ENCODE measurements at places on chromosomes 2 and 18.

DNA sequence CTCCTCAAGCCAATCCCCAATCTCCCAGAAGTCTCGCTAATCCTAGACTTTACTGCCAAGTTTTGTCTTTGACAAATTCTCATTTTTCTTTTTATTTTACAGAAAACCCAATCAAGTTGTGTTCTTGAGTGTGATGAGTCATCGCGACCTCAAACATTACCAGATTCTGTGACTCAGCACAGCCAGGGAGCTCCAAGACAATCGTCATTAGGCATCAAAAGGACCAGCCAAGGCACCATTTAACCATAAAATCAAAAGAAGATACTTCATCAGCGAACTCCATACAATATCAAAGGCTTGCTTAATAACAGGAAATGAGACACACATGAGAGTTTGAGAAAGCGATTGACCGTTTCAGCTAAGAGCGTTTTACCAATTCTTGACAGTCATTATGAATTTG is 146.2 kb upstream of the AGAP1 start:
- DNase-seq = no peak

- no peak for DNase-seq
Measured at GRCh38 chr2:133389569-133389968, 178.7 kb downstream of the NCKAP5 start.

DNA sequence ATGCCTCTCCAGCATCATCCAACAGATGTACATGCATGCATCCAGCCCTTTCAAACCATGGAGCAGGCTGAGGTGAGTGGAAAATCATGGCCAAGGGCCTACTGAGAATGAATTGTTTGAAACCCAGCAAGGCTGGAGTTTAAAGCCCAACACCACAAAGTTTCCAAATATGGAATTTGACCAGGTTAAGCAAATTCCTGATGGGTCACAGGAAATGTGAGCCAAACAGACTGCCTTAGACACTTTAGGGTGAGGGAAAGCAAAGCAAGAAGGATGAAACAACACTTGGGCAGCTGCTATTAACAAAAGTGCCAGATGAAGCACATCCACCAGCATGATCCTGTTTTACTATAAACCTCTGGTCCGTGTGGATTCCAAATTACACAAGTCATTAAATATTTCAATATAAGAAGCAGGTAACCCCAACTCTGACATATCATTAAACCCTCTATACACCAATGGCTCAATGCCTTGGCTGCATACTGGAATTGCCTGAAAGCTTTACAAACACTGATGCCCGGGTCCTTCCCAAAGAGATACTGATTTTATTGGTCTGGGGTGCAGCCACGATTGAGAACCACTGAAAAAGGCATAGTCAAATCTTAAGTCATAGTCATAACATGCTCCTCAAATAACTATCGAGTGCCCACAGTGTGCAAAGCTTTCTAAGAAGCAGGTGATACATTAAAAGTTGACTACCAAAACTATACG is 9.1 kb downstream of the KLF7 start:
- peak; percentile 4 for DNase-seq

DNA sequence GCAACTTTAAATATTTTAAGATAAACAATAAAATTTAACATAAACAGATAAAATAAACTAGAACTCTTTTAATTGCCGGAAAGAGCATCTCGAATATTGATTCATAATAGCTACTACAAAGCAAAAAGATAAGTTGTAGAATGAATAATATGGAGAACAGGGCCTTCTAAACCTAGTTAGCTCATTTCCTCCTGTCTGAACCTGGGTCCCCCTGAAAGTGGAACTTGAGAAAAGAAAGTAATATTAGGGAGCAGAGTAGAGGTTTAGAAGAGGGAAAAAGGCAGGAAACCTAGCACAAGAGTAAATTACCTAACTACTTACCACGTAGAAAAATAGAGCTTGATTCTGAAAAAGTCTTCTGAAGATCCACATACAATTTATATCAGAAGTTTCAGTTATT is 80.7 kb upstream of the NETO1 start:
- no peak for DNase-seq

DNA sequence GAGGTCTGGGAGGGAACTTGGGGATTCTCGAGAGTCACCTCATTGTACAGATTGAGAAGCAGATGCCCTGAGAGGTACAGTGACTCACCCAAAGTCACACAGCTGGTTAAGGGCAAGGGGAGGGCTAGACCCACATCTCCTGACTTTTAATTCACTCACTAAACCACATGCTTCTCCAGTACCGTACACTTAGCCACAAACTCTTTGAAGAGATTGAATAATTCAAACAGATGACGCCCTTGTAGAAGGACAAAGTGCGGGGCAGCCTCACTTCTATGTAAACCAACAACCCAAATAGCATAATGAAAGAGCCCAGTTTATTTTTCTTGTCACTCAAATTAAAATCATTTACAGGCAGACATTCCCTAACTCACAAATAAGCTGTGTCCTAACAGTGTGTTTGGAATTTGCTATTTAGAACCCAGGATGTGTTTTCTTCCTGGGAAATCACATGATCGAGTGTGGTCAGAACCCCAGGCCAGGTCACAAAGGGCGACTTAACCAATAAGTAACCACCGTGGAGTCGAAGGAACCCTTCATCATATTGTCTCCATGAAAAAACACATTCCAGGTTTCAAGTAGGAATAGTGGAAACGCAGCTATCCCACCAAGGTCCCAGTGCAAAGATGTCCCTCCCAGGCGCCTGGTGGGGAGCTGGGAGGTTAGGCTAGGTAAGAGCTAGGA is 35.8 kb upstream of the PTPN4 start:
- no peak for DNase-seq

GRCh38 chr2:10712185-10712809 is 9.1 kb upstream of the ATP6V1C2 start:
- DNase-seq = no peak

DNA sequence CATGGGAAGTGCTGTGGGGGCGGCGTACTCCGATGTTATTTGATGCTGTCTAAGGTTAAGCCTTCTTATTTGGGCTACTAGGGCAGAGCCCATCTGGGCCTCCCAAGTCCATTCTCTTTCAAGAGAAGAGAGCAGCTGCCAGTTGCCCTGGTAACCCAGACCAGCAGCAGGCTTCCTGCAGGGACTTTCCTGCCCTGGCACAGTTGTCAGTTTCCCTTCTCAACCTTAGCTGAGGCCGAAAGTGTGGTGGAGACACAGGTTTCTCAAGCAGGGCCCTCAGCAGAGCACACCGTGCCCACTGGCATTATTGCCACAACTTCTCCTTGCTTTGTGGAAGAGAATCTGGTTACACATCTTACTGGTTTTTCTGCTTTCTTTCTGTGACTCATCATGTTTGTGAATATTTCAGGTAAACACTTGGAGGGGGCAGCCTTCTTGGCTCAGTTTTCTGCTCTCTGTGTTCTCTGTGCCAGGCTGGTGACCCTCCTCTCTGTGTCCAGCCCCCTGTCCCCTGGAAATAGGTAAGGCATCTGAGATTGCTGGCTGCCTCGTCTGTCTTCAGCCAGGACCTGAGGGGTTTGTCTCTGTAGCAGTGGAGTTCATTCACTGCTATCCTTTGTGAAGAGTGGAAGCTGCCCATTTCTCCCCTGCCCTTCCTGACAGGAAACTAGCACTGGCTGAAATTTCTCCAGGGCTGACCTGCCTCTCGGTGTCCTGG is 111.0 kb downstream of the B3GNT2 start:
- no peak for DNase-seq

DNA sequence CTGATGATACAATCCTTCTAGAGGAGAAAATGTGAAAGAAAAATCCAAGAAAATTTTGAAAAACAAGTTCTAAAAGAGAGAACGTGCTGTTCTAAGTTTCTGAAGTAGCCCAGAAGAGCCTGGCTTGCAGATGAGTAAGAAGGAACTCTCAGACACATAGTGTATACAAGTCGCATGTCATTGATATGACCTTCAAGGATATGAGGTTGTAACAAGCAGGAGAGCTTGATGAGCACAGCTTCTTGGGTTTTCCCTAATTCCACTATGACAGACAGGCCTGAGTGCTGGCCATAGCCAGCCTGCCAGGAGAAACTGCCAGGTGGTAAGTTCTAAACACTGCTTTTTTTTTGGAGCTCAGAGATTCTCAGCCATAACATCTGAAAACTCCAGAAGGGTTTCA is 235.7 kb upstream of the SIX2 start:
- DNase-seq = no peak

DNA sequence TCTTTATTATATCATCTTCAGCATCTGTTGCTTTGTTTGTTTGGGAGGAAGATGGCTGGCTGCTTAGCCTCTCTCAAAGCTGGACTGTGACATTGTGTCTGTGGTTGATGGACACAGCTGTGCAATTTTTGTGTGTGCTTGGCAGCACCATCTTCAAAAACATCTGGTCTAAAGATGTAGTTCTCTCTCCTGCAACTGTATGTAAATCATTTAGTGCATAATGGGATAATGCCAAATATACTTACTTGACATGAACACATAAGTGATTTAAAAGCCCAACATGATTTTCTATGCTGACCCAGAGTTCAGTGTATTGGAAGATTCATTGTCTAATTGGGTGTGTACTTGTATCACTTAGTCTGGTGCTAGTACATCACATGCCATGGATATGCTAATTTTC is 112.2 kb downstream of the MAP4K4 start:
- DNase-seq = no peak

- DNase-seq = no peak
Measured at GRCh38 chr2:217360781-217361482, 501.1 kb upstream of the TNP1 start.

- no peak for DNase-seq
Measured at GRCh38 chr2:108910011-108910431, 79.0 kb downstream of the EDAR start.

DNA sequence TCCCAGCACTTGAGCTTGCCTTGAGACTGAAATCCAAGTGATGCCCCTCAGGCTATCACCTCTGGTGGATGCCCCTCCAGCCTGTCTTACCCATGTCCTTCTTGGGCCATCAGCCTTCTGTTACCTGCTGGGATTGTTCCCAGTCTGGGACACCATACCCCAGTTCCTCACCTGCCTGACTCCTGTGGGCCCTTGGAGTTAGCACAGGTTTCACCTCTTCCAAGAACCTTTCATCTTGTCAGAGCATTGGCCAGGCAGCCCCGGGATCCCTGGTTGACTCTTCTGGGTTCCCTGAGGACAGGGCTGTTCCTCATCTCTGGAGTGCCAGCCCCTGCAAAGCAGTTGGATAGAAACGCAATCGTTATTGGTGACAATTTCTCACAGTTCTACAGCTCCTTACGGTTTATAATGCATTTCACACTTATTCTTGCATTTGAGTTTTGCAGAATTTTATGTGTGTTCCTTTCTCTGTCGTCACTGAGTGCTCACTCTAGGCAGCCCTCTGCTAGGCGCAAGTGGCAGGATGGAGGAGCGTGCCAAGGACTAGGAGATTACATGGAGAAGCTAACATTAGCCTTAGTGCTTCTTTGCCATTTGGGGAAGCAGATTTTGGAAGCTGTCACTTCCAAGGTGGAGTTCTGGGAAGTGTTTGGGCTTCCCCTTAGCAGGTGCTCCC is 139.7 kb downstream of the DDX1 start:
- DNase-seq = no peak

DNA sequence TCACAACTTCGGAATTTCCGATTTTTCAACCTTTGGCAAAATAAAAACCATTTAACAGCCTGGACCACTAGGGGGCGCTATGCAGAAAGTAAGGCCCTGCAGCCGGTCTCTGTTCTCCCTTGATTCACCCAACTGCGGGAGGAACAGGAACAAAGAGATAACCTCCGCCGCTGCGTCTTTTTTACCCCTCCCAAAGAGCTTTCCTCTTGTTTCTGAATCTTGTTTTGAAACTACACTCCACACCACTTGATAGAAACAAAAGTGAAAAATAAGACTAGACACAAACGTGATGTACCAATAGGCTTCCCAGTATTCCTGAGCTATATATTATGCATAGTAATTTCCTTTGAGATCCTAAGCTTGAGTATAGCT is 231.2 kb downstream of the MYO3B start:
- peak; percentile 64 for DNase-seq

DNA sequence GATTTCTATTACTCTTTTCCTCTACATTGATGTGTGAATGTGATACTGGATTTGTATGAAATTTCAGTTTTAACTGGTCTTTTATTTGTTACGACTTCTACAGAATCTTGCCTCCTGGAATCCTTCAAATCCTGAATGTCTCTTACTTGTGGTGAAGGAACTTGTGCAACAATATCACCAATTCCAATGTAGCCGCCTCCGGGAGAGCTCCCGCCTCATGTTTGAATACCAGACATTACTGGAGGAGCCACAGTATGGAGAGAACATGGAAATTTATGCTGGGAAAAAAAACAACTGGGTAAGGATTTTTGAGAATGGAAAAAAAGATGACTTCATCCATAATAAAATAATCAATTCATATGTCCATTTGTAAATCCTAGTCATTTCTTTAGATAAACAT is 134.6 kb downstream of the BABAM2 start:
- no peak for DNase-seq

DNA sequence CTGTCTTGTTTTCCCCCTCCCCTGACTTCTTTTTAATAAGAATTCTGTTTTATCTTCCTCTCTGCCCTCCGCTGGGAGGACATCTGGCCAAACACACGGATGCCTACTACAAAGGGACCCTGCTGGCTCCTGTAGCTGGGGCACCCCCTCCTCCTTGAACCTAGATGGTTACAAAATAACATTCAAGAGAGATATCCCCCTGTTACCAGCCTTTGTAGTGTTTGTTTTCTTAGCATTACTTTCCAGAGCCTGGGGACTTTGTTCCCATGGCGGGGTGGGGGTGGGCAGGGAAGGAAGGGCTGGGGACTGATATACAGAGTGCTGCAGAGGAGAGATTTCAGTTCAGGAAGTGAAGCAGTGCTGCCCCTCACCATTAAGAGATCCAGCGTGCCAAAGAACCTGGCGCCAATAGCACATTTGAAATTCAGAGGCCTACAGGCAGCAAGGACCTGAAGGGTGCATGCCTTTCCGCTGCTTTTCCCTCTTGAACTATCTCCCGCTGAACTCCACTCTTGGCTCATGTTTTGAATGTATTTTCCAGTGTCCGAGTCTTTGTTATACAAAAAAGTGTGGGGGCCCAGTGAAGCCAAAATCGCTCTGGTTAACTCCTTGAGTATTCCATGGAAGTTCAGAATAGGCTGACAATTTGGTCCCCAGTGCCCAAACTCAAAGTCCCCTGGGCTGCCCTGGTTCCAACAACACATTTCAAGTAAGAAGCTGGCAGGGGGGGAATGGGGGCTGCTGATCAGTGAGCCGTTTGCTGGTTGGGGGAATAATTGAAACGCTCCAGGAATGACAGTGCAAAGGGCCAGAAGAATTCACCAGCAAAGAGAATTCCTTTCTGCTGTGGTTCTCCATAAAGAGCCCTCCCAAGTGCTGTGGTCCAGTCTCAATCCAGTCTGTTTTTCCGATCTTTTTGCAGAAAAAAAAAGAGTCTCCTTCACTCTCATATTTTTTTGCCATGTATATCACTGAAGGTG is 94.8 kb upstream of the THOC1 start:
- DNase-seq = no peak

Measured in stimulated activated CD4-positive, alpha-beta T cell treated with anti-CD3 and anti-CD28 coated beads, Interleukin-15, amount 100 ng/mL, for 48 hours (primary cell).